ENCODE measurements at places on chromosomes 4 and X. TPM values are rescaled to one million over a fixed set of nuclear protein-coding genes. Genes with fewer than 3 reads are reported as not detected.

GRCh38 chr4:158588285-158588684 lies 66.6 kb downstream of the RXFP1 start:
- H3K27ac ChIP-seq: no peak overlapping the region
- peaks cover 8% of the 10 kb centered on the region for H3K27me3 ChIP-seq
- H3K36me3 ChIP-seq: no peaks in the 10 kb centered on the region
- H3K4me3 ChIP-seq: no peak overlapping the region
- H3K4me1 ChIP-seq: no peaks in the 10 kb centered on the region

Gene TMEM154
- total RNA-seq: 9.0 TPM

Gene SPP1
- 0.45 TPM for total RNA-seq

GRCh38 chr4:42399393-42399792 lies 2.1 kb downstream of the SHISA3 start:
- H3K27me3 ChIP-seq: peaks cover 73% of the 10 kb centered on the region
- peaks cover 25% of the 10 kb centered on the region for H3K4me1 ChIP-seq
- DNase-seq: peak; percentile 56
- H3K4me3 ChIP-seq: no peak overlapping the region
- peaks cover 5% of the 10 kb centered on the region for H3K36me3 ChIP-seq
- H3K27ac ChIP-seq: no peak overlapping the region

DNA sequence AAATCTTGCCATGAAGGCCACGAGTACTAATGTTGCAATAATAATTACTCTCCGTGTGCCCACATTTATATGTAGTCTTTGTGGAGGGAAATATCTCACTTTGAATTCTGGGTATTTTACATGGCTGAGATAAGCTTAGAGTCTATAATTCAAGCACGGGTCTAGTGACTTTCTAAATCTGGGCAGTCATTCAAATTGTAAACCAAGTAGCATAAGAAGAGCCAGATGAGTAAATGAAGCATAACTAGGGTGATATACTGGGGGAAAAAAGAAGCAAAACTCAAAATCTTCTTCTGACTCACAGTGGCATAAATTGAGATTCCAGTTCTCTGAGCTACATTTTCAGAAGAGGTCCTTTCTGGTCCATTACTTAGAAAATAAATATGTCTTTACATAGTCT lies 53.0 kb downstream of the MAPK10 start:
- no peaks in the 10 kb centered on the region for H3K36me3 ChIP-seq
- H3K27me3 ChIP-seq: no peaks in the 10 kb centered on the region
- DNase-seq: no peak
- H3K4me1 ChIP-seq: no peaks in the 10 kb centered on the region
- H3K4me3 ChIP-seq: no peak overlapping the region

GRCh38 chr4:3059943-3060342 lies 14.4 kb downstream of the HTT-AS start:
- H3K36me3 ChIP-seq: peaks cover 5% of the 10 kb centered on the region
- H3K27ac ChIP-seq: no peak overlapping the region
- no peak for DNase-seq
- no peak overlapping the region for H3K4me3 ChIP-seq
- H3K27me3 ChIP-seq: peaks cover 10% of the 10 kb centered on the region

Gene XK
- 0.17 TPM for total RNA-seq

Gene ATP1B4
- total RNA-seq: not detected

Gene S100G
- total RNA-seq: not detected

Gene FRYL
- 66.0 TPM for total RNA-seq

GRCh38 chr4:84738622-84739021 lies 155.7 kb downstream of the CDS1 start:
- DNase-seq: no peak
- H3K36me3 ChIP-seq: no peaks in the 10 kb centered on the region
- no peak overlapping the region for H3K4me3 ChIP-seq
- H3K4me1 ChIP-seq: no peaks in the 10 kb centered on the region
- peaks cover 2% of the 10 kb centered on the region for H3K27me3 ChIP-seq

All from activated CD4-positive, alpha-beta T cell treated with anti-CD3 and anti-CD28 coated beads, Interleukin-2, amount 10 ng/mL, durations not matched to agents 24 days and 14 days (primary cell).